Stimulated activated naive CD4-positive, alpha-beta T cell treated with Interleukin-2 at 50 U/mL for 16 hours (primary cell): ENCODE measurements at places on chromosomes 7 and 10.

GRCh38 chr10:69457771-69458237, 6.5 kb downstream of the TSPAN15 start:
- DNase-seq: no peak

GRCh38 chr7:116259871-116260440, 49.6 kb downstream of the TES start:
- DNase-seq: no peak

DNA sequence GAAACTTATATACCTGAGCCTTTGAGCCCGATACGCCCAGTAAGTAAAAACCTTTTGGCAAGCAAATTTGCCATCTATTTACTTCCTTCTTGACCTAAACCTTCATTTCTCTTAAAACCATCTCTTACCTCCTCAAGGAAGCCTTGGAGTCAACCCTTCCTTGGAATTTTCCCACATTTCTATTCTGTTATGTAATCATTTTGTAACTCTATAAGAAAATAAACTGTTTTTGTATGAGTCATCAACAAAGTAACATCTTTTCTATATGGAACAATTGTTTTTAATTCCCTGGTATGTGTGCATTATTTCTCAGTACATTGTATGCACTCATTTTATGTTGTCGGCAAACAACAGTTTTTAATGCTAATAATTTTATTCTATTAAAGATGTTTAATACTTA, 162.0 kb downstream of the TEX36 start:
- DNase-seq: no peak

DNA sequence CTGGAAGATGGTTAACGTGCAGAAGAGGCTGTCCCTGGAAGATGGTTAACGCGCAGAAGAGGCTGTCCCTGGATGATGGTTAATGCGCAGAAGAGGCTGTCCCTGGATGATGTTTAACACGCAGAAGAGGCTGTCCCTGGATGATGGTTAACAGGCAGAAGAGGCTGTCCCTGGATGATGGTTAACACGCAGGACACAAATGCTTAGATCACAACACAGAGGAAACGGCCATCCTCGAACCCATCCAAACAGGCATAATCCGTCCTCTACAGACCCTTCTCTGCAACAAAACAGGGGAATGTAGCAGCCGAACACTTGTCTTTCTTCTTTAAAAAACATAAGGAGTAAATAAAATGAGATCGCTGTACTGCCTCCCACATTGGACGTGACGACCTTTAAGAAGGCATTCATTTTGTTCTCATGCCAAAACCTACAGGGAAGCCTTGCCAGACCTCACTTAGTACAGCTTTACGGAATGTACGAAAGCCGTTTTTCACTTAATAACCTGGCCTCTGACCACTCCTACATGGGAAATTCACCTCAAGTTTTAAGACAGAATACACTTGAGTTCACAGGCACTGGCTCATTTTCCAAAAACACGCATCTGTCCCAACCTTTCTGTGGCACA, 245.2 kb downstream of the ZMYND11 start:
- DNase-seq: no peak

DNA sequence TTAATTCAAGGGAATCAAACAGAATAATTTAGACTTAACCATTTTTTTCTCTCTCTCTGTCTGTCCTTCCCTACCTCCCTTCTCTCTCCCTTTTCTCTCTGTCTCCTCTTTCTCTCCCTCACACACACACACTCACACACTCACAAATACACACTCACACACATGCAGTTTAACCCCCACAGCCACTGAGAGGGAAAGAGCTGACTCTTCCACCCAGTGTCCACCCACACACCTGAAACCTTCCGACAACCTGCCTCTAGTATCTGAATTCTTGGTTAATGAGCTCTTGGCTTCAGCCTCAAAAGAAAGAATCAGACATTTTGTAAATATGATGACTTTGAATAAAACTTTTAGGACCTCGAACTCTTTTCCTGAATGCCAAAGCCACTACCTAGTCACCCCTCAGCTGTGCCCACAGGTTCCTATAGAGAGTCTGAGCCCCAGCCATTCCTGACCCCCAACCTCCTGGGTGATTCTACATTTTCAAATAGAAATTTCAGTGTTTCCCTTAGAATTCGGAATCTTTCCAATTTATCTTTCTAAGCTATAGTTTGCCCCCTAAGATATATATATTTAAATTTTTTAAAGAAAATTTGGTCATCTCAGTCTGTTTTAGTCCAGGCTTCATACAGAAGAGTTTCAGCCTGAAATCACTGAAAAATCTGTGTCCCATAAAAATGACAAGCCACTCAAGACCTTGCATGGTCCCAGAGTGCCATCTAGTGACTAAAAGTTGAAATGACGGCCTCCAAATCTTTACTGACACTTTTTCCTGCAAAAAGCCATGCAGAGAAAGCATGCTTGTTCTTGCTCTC, 202.8 kb downstream of the IPMK start:
- no peak for DNase-seq

DNA sequence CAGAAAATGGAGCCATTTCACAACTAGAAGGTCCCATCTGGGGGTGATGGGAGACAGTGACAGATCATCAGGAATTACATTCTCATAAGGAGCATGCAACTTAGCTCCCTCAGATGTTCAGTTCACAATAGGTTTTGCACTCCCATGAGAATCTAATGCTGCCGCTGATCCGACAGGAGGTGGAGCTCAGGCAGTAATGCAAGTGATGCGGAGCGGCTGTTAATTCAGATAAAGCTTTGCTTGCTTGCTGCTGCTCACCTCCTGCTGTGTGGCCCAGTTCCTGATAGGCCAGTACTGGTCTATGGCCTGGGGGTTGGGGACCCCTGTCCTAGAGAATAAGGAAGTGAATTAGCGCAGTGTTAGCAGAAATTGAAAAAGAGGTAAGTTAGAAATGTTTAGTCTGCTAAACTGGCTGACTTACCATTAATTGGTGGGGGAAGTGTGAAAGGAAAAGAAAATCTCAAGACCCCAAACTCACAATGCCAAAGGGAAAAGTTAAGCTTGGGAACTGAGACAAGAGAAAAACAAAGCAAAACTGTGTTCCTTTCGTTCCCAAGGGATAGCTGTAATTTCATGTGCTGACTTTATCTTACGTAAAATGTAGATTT, 76.4 kb downstream of the LYZL2 start:
- no peak for DNase-seq

DNA sequence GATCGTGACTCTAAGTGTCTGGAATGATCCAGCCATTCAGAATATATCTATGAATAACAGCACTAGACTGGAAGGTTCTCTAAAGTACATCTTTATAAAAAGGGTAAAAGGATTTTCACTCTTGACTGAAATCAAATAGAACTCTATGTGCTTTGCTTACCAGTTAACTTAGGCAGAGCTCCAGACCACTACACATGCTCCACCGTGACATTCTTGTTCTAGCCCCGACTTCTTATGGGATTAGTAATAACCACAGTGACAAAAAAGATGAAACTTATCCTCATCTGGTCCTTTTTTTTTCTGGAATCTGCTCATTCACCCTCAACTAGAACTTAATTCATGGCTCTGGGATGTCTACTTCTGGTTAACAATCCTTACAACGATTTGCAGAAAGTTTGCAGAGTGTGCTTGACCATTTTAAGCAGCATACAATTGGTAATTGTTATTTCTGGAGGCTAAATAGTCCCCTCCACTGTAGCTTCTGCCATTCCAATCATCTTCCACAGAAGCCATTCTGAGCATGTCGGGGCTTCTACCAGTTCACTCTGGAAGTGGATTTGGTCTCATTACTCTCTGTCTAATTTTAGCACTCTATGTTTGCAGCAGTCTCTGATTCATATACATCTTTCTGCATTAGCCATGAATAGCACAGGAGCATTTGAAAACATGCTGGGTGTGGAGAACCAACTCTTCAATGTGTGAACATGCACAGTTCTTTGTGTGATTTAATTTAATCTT, 163.7 kb upstream of the CDC14C start:
- DNase-seq: no peak

DNA sequence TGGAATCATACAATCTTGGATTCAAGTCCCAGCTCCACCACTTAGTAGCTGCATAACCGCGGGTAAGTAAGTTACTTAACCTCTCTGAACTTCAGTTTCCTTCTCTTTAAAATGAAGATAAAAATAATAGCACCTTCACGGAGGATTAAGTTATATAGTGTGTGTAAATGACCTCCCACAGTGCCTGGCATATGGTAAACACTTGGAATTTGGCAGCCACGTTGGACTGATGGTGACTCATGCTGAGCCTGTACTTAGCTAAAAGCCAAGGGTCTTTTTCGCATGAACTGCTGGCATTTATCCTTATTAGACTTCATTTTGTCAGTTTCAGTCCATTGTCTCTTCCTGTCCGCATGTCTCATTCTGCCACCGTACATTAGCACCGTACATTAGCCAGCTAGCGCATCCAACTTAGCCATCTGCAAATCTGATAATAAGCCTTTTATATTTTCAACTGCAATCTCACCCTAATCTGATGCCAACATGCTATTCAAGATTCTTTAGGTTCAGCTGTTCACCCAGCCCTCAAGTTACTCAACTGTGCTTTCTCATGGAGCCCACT, 11.2 kb downstream of the SLC13A4 start:
- no peak for DNase-seq

GRCh38 chr7:69683002-69683401, 84.7 kb downstream of the AUTS2 start:
- no peak for DNase-seq

GRCh38 chr10:44071479-44071878, 313.4 kb downstream of the CXCL12 start:
- no peak for DNase-seq

DNA sequence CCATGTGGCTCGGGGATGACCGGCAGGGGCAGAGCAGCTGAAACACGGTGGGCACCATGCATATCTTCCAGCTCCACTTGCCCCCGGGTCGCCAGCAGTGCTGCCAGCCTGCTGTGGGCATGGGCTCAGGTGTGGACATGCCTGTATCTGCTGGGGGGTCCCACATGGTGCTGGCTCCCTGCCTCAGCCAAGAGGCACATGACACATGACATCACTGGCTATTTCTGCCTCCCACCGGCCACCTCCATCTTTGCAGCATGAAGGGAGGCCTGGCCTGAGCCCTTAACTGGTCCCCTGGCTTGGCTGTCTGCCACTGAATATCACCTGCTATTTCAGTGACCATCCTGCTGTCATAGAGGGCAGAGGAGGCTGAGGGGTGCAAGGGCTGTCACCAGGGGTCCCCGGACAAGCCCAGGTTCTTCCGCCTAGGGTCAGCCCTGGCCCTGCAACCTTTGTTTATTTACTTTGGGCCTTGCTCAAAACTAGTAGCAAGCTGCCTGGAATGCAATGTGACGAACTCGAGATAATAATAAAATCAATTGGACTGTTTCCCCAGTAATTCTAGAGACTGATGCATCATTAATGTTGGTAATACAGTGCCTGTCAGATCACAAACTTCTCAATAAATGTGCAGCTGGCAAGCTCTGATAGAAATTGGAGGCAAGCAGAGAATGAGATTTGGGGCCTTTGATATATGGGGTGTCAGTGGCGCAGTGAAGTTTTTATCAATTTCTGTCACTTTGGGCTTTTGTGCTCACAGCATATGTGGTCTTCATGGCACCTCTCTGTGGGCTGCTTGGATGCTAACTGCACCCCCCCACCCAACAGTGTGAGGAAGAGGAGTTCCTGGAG, 28.5 kb downstream of the ZMIZ1 start:
- no peak for DNase-seq

DNA sequence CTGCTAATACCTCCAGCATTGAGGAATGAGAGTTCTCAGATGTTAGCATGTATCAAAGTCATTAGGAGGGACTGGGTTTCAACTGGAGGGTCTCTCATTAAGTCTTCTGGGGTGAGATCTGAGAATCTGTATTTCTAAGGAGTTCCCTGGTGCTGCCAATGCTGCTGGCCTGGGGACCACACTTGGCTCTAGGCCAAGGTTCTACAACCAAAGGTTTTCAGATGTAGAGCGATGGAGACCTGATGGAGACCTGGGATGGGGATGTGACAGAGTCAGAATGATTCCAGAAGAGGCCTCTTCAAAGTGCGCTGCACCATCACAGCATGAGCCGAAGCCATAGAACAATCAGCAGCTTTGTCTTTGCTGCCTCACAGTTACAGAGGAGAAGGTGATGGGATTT, 27.2 kb downstream of the ST8SIA6 start:
- DNase-seq: no peak

- no peak for DNase-seq
These were observed 82.9 kb upstream of the OGDHL start for GRCh38 chr10:49844775-49845595.

- no peak for DNase-seq
These were observed 796.8 kb downstream of the XPNPEP1 start for GRCh38 chr10:109126541-109126940.

- DNase-seq: no peak
These were observed 9.3 kb downstream of the KLHL7 start for GRCh38 chr7:23114896-23115295.

- no peak for DNase-seq
These were observed 121.9 kb upstream of the AKR1E2 start for GRCh38 chr10:4704034-4704545.

DNA sequence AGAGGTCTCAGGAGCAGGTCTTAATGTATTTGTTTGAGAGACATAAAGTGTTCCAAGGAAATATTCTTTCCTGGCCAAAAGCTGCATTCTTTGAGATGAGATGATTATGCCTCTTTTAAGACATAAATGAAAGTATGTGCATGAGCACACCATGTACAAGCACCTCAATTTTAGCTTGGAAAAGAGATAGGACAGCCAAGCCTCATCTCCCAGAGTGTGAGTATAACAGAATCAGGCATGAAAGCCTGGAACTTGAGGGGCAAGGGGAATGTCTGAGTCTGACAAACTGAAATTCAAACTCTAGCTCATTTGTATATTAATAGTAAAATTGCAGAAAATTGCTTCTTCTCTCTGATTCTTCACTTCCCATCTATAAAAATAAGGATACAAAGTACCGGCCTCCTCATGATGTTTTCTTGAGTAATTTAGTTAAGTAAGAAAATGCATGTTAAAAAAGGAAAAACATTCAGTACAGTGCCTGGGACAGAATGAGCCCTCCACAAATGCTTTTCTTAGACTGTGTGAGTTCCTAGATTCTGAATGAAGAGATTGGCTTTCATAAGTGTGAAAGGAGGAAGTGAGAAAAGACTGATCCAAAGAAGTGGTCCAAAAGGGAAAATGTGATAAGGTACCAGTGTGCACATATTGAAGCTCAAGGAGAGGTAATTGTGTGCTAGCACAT, 1260.9 kb upstream of the SORCS1 start:
- no peak for DNase-seq

- peak; percentile 4 for DNase-seq
These were observed at the start of gene CDK14 for GRCh38 chr7:90595801-90596670. CDK14 (plus strand) TSS chr7:90596321; CDS start chr7:90596628, 307 bp downstream.

GRCh38 chr7:126370038-126370668, 882.6 kb downstream of the GRM8 start:
- no peak for DNase-seq

- no peak for DNase-seq
These were observed 87.1 kb downstream of the SLC16A9 start for GRCh38 chr10:59622320-59623132.

GRCh38 chr7:30900053-30900452, 11.6 kb upstream of the AQP1 start:
- DNase-seq: no peak

- no peak for DNase-seq
These were observed 28.2 kb downstream of the CUBN start for GRCh38 chr10:17101257-17101909.
